Liver (tissue), 10 donors: ENCODE measurements at places on chromosomes 4 and X.

GRCh38 chrX:53479301-53479700 lies 45.1 kb upstream of the HSD17B10 start:
- no peak for DNase-seq

DNA sequence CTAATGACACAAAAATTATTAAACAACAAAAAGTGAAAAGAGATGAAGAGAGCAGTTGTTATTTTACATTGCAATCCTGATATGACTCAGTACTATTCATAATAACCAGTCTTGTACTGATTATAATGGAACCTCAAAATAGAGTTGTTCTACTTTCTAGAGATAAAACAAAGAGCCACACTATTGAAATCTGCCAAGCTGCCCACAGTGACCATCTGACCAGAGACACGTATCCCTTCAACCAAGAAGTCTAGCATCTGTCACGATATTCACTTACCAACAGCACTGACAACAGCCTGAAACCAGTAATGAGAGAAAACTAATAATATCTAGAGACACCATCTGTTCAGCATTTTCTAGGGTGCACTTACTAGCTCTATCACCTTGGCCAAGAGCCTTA lies 466.7 kb downstream of the NKX6-1 start:
- no peak for DNase-seq

DNA sequence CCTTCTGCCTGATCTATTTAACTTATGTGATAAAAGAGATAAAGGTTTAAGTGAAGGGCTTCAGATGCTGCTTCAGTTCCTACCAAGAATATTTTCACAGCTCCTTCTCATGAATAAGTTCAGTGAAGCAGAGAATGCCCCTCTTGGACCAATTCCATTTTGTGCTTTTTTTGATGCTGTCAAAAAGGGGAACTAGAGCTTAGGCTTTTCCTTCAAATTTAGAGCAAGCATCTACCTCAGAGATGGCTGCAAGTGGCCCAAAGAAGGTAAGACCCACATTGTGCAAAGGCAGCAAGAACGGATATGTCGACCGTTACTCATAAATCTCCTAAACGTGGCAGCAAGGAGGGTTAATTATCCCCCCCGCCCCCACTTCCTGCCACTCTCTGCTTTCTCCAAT lies 4.5 kb downstream of the CHRDL1 start:
- no peak for DNase-seq

GRCh38 chr4:126273746-126274145 lies 959.0 kb downstream of the FAT4 start:
- DNase-seq: no peak

DNA sequence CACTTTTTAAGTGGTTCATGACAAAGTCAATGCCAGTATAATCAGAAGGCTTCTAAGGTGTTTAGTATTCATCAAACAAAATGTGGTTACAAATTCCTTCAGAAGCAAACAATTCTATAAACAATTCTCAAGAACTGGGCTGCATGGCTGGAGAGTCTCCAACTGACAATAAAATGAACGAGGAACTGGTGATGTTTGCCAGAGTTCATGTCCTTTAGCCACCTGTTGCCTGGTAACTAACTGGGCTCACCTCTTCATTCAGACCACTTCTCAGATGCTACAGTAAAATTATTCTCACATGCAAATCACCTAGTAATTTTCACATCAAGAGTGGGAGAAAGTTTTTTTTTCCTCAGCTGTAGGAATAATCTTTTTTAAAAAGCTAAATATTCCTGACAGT lies 53.3 kb downstream of the CAMK2D start:
- no peak for DNase-seq
